Iris pigment epithelial cell (primary cell): ENCODE measurements at places on chromosomes 3 and 15.
A peak's percentile ranks its signal among the peaks of the same experiment; 100 is the strongest.

GRCh38 chr3:2937592-2937991 is 172.6 kb downstream of the IL5RA start:
- DNase-seq: no peak

DNA sequence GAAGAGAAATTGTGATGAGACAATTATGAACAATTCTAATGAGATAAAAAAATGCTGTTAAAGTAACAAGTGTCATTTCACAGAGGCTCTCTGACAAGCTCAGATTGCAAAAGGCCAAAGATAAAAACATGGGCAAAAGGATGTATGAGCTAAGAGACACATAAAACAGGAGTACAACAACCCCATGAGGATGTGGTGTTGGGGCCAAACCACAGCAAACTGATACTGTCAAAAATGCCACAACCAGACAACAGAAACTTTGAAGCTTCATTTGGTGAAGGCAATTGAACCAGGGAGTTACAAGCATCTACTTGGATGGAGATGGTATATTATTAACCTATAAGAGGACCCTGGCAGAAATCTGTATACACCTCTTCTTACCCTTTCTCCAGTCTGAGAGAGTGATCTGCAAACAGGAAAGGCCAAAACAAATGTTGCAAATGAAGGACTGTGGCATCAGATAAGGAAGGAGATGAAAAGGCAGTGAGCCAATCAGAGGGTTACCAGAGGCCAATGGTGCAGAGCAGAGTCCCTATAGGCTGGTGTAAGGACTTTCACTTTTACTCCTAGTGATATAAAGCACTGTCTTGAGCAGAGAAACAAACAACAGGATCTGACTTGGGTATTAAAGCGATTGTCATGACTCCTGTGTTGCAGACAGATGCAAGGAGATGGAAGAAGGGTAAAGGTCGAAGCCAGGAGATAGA is 659.0 kb downstream of the NTRK3 start:
- no peak for DNase-seq

- DNase-seq: no peak
These were observed 23.2 kb downstream of the SCN11A start for GRCh38 chr3:39028546-39028945.

- DNase-seq: no peak
These were observed 698 bp downstream of the MELTF start for GRCh38 chr3:197028728-197029510.

GRCh38 chr3:133248389-133248788 is 151.5 kb upstream of the BFSP2 start:
- DNase-seq: no peak

DNA sequence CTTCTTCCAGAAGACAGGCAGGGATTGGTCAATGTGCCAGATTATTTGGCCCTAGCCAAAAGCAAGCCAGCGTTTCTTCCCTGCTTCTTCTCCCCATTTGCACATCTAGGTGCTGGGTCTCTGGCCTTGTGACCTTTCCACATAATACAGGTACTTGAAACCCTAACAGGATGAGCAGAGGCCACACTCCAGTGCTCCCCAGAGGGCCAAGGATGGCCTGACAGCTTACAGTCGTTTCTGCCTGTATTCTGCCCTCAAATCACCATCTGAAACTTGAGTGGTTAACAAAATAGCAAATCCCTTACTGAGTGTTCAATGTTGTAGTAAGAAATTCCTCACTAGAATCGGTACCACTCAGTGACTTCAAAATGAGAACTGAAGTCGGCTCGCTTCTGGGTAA is 29.1 kb downstream of the MKRN2 start:
- DNase-seq: no peak

DNA sequence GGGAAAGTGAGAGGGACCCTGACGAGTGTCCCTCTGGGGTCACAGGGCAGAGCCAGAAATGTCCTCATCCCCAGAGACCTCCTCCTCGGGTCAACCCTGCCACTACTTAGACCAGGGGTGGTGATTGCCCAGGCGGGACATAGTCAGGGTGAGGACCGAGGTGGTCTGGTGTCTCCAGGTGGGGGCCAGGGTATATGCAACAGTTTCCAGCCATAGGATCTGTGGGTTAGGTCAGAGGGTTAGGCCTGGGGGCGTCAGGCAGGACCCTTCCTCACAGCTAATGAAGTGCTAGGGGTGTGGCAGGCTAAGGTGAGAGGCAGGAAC is 22.3 kb upstream of the FBLN2 start:
- DNase-seq: no peak

DNA sequence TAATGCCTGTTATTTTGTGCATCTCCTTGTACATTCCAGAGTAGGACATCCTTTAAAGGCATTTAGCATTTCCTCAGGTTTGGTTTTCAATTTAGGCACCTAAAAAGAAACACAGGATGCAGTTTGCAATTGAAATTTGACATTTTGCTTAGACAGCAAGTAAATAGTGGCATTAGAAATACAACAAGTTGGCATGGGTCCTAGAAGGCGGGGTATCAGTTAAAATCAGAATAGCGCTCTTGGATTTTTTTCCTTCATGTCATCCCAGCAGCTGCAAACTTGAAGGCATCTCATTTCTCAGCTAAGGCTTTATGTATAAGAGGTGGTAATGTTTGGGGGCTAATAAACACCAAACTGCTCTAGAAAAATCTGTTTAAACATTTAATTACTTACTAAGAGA is 47.5 kb upstream of the SKOR1 start:
- DNase-seq: no peak

- no peak for DNase-seq
These were observed at the start of gene FILIP1L for GRCh38 chr3:100114413-100115030. FILIP1L (minus strand) TSS chr3:100114501.

DNA sequence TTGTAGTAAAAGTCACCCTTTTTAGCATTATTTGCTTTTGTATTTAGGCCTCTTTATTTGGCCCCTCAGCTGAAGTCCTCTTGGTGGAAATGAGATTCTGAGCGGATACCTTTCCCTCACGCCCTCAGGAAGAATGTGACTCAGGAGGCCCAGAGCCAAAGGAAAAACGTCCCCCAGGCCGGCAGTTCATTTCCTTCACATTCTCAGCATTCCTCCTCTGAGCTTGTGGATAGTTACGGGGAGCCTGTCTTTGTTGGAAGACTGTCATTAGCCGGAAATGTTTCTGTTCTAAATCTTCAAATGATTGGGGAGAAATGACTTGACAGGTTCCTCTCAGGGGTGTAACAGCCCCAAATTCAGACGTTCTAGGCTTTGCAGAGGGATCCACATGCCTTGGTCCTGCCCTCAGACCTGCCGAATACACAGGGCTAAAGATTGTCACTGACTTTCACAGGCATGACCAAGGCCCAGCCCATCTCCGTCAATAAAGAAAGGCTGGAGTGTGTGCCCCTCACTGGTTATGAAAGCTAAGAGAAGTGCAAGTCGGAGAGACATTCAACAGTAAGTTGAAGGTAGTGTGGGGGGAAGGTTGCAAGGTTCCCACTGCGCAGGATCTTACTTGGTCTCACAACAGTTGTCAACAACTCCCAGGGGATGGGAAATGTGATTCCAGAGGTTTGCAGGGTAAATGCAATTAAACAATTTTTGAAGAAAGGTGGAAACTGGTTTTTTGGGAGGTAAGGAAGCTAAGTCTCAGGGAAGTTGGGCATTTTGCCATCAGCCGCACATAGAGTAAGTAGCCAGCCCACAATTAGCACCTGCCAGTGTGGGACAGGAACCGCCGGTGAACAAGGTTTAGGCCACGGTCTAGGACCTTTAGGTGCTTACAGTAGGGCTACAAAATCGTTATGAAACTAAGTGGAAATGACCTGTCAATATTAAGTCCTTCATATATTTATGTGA is 39.7 kb upstream of the MYZAP start:
- DNase-seq: peak; percentile 81

DNA sequence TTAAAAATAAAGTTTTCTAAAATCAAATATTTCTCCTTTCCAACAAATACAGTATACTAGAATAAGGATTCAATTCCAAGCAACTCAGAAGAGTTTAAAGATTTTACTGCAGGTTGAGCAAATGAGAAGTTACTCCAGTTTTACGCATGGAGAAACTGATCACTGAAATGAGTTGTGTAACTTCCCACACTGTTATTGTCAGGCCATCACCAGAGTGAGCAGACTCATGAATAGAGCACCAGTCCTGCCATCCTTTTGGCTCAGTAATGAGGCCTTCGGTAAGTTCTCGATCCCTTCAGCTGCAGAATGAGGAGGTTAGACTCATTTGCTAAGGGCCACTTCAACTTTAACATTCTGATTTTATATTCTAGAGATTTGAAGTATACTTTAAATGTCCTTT is 48.1 kb downstream of the OSBPL10 start:
- no peak for DNase-seq

- no peak for DNase-seq
These were observed 1.7 kb downstream of the SHOX2 start for GRCh38 chr3:158104431-158104921.

DNA sequence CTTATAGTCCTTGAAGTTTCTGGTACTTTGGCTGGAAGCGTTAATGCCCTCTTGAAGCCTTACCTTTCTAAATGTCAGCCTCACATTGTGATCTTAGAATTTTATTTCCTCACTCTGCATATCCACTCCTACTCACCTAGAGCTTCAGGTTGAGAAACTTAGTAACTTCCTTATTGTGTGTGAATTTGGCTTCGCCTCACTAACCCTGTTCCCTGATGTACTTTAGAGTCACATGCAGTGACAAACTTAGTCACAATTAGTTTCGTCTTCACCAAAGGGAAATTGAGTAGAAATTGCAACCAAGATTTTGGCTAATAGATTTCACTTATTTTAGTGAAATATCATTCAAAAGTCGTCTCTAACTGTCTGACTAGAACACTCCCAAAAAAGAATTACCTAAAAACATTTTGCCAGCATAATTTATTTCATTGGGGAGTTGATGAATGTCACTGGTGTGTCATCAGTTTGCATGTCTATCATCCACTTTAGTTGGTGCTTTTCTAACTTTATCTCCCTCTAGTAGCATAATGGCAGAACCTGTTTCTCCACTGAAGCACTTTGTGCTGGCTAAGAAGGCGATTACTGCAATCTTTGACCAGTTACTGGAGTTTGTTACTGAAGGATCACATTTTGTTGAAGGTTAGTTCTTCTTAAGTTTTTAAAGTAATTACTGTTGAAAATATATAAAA is 960 bp downstream of the MFN1 start:
- DNase-seq: no peak

DNA sequence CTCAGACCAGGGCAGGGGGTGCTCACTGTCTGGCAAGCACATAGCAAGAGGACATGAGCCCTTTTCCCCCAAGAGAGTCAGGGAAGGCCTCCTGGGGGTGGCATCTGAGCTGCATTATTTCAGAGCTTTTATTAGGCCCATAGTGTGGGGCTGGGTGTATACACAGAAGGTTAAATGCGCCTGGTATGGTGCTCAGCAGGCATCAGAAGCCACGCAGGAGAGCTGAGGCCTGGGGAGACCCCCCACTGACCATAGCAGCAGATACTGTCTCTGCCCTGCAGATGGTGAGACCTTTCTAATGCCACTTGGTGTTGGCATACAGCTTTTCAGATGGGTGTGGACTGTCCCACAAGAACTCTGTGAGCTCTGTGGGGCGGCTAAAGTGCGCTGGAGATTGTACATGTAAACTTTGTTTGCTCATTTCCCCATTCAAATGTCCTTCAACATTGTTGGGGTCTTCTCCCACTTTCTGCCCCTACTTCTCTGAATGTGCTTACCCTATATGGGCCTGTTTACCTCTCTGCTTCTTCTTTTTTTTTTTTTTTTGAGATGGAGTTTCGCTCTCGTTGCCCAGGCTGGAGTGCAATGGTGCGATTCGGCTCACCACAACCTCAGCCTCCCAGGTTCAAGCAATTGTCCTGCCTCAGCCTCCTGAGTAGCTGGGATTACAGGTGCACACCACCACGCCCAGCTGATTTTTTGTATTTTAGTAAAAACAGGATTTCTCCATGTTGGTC is 62.2 kb downstream of the CDC25A start:
- no peak for DNase-seq

- DNase-seq: no peak
These were observed 70.6 kb downstream of the TM4SF4 start for GRCh38 chr3:149545049-149545448.

GRCh38 chr15:35043373-35044095 is 41.6 kb downstream of the NANOGP8 start:
- DNase-seq: no peak

DNA sequence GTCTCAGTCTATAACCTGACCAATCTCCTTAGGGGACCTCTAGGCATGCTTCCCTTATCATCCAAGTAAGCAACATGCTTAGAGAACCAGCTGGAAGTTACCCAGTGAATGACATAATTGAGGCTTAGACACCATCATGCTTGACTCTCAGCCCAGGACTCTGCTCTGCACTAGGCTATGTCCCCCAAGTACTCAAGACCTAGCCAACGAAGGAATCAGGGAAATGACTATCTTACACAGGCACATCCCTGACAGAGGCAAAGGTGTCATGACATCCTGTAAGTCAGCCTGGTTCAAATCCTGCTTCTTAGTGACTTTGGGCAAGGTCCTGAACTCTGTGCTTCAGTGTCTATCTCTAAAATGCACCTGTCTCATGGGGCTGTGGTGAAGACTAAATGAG is 24.6 kb upstream of the CELF6 start:
- DNase-seq: no peak

GRCh38 chr15:75042730-75043508 is 19.5 kb downstream of the PPCDC start:
- peak; percentile 36 for DNase-seq

DNA sequence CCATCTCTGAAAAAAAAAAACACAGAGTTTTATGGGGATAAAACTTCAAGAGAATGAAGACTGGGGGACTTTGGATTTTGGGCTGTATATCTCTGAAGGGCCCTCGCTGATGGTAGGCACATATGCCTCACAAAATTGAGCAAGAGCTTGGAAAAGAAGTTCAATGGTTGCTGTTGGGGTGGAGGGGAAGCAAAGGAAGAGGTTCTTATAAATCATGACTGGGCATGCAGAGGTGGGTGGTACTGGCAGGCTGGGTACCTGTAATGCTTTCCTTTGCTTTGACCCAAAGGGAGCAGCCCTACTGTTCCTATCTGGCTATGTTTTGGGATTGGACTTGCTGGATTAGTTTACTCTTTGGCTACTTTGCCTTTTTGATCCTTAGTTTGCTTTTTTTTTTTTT is 6.0 kb upstream of the RTP1 start:
- DNase-seq: no peak

GRCh38 chr3:66048051-66048395 is 9.3 kb upstream of the MAGI1 start:
- peak; percentile 62 for DNase-seq

- DNase-seq: no peak
These were observed 48.4 kb upstream of the TJP1 start for GRCh38 chr15:29870495-29871151.
